ENCODE measurements at places on chromosomes 7 and 10.

DNA sequence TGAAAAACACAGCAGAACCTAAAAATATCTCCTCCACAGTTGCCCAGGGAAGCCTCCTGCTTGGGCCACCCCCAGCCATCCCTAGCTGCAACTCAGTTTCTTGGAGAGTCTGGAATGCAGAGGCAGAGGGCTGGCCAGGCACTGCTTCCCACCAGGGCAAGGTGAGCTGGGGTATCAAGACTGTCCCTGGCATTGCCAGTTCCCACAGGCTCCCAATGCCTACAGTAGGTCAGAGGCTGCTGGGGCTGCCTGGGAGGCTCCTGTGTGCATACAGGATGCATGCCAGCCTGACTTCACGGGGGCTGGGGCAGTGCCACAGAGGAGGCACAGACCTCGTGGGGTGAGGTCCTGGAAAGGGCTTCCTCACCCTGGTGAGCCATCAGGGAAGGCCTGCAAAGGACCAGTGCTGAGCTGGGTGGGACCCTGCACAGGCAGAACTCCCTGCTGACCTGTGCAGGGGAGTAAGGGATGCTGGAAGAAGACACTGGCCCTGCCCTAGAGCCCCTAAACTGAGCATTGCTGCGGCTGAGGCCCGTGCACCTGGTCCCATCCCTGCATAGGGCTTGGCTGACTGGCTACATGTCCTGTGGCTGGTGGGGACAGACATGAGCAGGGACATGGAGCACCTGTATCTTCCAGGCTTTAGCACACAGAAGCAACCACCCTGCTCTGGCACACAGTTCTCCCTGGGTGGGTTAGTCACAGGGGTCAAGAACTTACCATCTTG, 121.9 kb upstream of the RET start:
- no peak for DNase-seq

DNA sequence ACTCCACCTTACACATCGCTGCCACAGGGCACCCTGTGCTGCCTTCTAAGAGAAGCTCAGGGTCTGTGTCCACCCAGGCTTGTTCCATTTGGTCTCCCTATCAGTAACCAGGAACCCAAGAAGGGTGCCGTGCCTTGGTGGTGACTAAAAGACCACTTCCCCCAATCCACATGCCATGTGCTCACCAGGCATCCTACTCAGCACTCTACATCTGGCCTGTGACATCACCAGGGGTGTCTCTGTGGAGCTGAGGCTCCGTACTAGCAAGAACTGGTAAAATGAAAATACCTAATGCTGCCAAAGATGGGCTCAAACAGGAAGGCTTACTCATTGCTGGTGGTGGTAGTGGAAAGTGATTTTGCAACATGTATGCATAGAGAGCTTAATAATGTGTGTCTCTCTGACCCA, 19.0 kb upstream of the C10orf71 start:
- no peak for DNase-seq

- no peak for DNase-seq
These were observed 128.4 kb downstream of the MTERF1 start for GRCh38 chr7:91752102-91752501.

DNA sequence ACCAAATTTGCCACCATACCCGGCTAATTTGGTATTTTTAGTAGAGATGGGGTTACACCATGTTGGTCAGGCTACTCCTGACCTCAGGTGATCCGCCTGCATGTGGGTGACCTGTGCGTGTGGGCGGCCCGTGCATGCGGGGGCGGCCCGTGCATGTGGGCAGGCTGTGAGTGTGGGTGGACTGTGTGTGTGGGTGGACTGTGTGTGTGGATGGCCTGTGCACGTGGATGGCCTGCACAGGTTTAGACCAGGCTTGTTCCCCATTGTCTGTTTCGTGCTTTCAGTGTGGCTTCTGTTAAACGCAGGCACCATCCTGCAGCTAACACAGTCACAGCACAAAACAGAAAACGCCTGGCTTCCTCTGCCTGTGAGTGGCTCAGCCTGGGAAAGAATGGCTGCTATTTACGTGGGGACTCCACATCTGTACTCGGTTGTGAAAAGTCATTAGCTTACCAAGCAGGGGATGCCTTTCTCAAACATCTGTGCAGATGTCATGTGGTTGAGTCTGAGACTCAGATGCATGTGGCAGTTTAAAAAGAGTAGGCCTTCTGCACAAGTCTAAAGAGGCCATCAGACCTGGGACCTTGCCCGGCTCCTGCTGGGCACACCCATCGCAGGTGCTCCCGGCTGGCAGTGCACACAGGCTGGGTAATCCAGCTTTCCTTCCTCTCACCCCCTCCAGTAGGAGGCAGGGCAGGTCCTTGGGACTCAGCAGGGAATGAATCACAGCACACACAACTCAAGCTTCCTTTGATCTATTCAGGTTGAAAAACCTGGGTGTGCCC, 91.6 kb downstream of the COBL start:
- DNase-seq = no peak

- DNase-seq = no peak
These were observed 14.9 kb upstream of the SP4 start for GRCh38 chr7:21412957-21413356.

- no peak for DNase-seq
These were observed 3.9 kb downstream of the CXCL12 start for GRCh38 chr10:44380829-44381600.

DNA sequence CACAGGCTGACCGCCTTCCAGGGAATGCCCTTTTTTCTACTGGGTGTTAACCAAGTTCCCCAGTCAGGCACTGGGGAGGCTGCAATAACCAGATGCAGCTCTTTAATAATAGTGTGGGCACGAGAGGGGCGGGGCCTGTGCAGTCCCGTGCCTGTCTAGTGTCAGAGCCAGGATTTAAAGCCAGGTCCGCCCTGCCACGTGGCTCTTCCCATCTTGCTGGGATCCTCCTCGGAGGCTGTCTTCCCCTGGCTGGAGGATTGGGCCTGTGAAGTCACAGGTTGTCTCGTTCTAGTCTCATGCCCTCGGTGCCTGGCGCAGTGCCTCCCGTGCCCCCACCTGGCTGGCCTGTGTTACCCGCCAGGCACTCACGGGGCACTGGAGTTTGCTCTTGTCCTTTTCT, 25.2 kb downstream of the TMEM120A start:
- DNase-seq = no peak

- no peak for DNase-seq
These were observed 25.5 kb downstream of the RAMP3 start for GRCh38 chr7:45182856-45183710.

DNA sequence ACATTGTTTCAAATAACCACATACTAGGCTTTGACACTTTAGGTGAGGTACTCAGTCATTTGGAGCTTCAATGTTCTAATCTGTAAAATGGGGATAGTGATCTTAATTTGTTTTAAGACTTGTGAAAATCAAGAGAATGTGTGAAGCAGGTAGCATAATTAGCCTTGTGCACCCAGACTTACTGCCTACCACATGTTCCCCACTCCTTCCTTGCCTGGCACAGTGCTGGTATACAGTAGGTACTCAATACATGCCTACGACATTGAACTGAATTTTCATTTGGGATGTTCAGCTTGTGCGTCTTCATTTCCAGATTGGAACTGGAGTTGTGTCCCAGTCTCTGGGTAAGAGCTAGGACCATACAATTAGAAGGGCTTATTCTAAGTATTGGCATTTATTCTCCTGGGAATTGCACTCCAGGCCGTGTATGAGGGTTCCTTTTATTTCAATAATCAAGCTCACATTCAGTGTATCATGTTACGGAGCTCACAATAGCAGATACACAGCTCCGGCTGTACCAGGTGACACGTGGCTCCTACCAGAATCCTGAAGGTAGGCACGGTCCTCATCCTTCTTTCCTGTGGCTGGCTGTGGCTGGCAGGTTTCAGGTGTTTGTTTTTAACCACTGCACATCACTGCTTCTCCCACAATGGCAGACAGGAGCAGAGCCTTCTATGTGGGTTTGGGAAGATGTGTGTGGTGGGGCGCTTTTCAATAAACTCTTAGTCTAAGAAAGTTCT, 109.4 kb upstream of the PDCD4 start:
- DNase-seq = no peak

GRCh38 chr10:133100706-133101415, 13.1 kb downstream of the ADGRA1 start:
- DNase-seq = no peak

- no peak for DNase-seq
These were observed 8.2 kb downstream of the CNNM1 start for GRCh38 chr10:99337311-99337811.

- no peak for DNase-seq
These were observed 300.9 kb downstream of the NEBL start for GRCh38 chr10:20596065-20596755.

GRCh38 chr10:51083356-51083853, 9.1 kb downstream of the PRKG1 start:
- no peak for DNase-seq

DNA sequence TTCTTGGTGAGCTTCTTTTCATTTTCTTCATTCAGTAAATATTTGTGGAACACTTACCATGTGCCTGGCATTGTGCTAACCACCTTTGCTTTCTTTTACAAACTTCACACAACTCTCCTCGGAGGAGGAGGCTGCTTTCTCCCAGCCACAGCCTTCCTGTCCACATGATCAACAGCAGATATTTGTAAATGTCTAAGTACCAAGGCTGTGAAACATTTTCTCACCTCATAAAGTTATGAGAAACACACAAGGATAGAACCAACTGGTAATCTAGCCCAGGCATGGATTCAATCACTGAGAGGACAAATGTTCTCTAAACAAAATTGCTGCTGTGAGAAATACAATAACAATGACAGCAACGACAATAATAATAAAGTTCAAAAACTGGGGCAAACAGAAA, 3.9 kb downstream of the CTTNBP2 start:
- DNase-seq = no peak
